ENCODE measurements at places on chromosomes 2 and 18. TPM values are rescaled to one million over a fixed set of nuclear protein-coding genes. Genes with fewer than 3 reads are reported as not detected.

The NEB gene
- total RNA-seq, result 0.05 TPM

The SKOR2 gene
- total RNA-seq, result not detected

The SERPINB10 gene
- not detected for total RNA-seq

The RGPD4 gene
- 0.05 TPM for total RNA-seq

Data from activated CD4-positive, alpha-beta memory T cell treated with anti-CD3 and anti-CD28 coated beads for 36 hours (primary cell).